Esophagus squamous epithelium (tissue), 5 donors: ENCODE measurements at places on chromosomes 1 and 21.

DNA sequence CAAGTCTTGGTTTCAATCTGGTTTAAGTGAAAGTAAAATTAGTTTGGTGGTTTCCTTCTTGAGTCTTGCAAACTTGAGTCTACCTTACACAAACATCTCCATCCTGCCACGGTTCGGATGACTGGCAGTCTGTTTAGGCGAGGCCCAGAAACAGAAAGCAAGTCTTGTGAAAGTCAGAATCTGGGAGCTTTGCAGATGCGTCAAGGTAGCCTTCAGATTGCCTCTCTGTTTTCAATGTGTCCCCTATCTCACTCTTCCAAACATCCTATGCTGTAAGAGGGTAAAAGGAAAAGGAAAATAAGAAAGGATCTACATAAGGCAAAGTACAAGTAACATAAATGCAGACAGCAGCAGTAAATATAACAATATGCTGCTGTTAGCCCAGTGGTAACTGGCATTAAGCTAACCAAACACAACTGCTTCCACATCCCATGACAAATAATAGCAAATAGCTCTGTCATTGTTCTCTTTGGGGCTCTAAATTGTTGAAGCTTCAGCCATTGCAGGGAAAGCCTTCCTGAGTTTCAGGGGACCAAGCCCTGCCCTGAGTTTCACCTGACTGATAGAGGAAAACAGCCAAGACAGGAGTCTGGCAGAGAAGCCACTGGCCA is 26.2 kb upstream of the C1orf105 start:
- no peak overlapping the region for H3K4me3 ChIP-seq
- no peaks in the 10 kb centered on the region for H3K27me3 ChIP-seq
- DNase-seq = no peak

DNA sequence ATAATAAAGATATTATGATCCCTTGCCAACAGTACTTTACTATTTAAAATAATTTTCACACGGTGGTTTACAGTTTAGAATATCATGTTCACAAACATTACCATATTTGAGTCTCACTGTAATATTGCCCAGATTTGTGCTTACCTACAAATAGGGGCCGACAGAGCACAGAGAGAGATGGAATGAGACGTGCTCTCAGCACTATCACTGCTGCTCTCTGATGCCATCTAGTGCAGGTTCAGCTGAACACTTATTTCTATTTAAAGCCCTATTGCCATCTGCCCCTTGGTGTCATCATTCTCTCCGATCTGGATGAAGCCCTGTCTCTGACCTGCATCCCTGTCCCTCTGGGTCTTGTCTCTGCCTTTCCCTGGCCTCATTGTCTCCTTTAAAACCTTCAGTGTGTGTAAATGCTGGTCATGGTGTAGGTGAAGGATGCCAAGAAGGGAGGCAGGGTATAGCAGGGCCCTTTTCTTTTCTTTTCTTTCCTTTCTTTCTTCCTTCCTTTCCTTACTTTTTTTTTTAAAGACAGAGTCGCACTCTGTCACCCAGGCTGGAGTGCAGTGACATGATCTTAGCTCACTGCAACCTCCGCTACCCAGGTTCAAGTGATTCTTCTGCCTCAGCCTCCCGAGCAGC is 6.9 kb upstream of the GPATCH4 start:
- peaks cover 31% of the 10 kb centered on the region for H3K27me3 ChIP-seq
- H3K27ac ChIP-seq = no peak overlapping the region
- H3K36me3 ChIP-seq = no peaks in the 10 kb centered on the region
- no peaks in the 10 kb centered on the region for H3K4me1 ChIP-seq
- DNase-seq = no peak

DNA sequence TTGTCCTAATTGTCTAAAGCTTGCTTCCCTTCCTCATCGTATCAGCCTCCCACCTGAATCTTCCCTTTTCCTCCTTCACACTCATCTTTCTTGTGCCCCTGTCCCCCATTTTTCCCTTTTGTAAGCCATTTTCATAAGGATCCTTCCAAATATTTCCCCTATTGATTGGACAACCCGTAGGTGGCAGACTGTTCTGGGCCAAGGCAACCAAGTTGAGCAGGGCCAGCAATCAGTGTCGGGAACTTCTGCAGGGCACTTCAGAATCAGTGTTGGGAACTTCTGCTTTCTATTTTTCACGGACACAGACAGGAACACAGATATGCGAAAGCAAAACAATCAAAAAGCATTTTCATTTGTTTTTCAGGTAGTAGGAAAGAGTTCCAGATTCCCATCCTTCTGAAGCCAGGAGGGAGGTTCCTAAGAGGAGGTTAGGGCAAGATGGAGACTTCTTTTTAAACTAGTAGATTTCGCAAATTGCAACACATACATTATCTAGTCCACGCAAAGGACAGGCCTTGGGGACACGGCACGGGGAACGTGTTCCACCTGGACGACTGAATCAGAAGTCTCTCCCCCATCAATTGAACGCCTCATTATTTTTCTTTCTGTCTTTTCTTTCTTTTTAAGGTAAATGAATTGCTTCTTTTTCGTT is 691 bp upstream of the MPZL1 start:
- no peak for DNase-seq
- peak overlapping the region; percentile 92 for H3K4me3 ChIP-seq
- H3K27me3 ChIP-seq = no peaks in the 10 kb centered on the region
- H3K27ac ChIP-seq = peak overlapping the region; percentile 90
- H3K4me1 ChIP-seq = peaks cover 20% of the 10 kb centered on the region
- H3K36me3 ChIP-seq = no peaks in the 10 kb centered on the region

- no peak overlapping the region for H3K4me3 ChIP-seq
- H3K4me1 ChIP-seq = no peaks in the 10 kb centered on the region
- no peak overlapping the region for H3K27ac ChIP-seq
- no peak for DNase-seq
Measured at GRCh38 chr1:12099610-12100009, 36.5 kb downstream of the TNFRSF8 start.

DNA sequence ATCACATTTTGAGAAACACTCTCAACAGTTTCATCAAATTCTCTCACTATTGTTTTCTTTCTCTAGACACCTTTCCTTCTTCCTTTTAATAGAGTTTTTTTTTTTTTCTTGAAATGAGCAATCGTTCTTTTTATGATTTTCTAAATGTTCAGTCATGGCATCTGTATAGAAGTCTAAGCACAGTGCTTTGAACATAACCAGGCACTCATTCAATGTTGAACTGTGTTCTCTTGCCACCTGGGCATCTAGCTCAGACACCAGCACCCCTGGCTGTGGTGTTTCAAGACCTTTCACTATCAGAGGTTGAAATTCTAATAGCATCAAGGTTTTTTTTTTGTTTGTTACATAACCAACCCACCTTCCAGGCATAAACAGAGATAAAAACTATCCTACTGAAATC is 96.6 kb downstream of the DNM3 start:
- no peaks in the 10 kb centered on the region for H3K27me3 ChIP-seq
- no peaks in the 10 kb centered on the region for H3K4me1 ChIP-seq

GRCh38 chr1:89098857-89099256 is 27.1 kb downstream of the GBP2 start:
- H3K27me3 ChIP-seq = no peaks in the 10 kb centered on the region
- H3K27ac ChIP-seq = no peak overlapping the region
- H3K36me3 ChIP-seq = no peaks in the 10 kb centered on the region
- no peak overlapping the region for H3K4me3 ChIP-seq
- DNase-seq = no peak

GRCh38 chr1:26833432-26834405 is 7.2 kb downstream of the ZDHHC18 start:
- peaks cover 34% of the 10 kb centered on the region for H3K4me1 ChIP-seq
- no peak overlapping the region for H3K4me3 ChIP-seq
- H3K27me3 ChIP-seq = no peaks in the 10 kb centered on the region
- H3K36me3 ChIP-seq = peaks cover 10% of the 10 kb centered on the region
- DNase-seq = peak; percentile 48

DNA sequence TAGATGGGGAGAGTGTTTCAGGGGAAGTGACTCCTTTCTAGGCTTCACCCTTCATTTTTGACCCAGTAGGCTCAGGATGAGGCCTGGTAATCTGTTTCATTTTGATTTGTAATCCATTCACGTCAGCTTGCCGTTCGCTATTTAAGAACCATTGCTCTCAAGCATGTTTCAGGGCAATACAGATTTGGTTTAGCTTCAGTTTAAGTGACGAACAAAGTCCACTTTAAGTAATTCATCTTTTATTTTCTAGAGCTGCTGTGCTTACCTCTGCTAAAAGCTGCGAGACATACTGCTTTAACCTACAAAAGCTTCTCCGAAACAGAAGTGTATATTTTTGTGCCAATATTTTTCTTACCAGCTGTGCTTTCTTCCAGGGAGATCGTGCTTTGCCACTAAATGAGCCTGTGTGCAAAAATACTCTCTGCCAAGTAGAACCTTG is 8.9 kb upstream of the FMO3 start:
- H3K27me3 ChIP-seq = no peaks in the 10 kb centered on the region
- no peaks in the 10 kb centered on the region for H3K36me3 ChIP-seq
- H3K27ac ChIP-seq = peak overlapping the region; percentile 38

DNA sequence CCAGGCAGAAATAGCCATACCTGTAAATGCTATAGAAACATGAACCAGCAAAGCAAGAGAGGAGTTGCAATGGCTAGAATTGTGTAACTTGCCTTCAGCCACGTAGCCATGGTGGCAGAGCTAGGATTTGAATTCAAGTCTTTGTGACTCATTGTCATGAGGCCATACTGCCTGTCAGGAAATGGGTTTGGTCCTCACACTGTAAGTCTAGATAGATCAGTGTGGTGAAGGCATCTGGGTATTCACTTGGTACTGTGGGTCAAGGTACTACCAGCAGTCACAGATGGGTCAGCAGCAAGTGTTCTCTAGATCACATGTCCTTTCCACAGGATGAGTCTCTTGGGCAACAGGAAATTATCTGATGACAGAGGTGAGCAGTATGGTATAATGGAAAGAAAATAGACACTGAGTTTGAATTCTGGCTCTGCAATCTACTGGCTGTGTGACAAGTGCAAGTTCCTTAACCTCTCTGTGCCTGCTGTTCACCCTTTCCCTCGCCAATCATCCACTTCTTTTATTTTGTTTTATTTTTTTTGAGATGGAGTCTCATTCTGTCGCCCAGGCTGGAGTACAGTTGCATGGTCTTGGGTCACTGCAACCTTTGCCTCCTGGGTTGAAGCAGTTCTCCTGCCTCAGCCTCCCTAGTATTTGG is 36.9 kb downstream of the FGGY start:
- no peaks in the 10 kb centered on the region for H3K27me3 ChIP-seq
- H3K27ac ChIP-seq = no peak overlapping the region
- no peak overlapping the region for H3K4me3 ChIP-seq
- no peaks in the 10 kb centered on the region for H3K36me3 ChIP-seq
- H3K4me1 ChIP-seq = peaks cover 11% of the 10 kb centered on the region
- DNase-seq = no peak

DNA sequence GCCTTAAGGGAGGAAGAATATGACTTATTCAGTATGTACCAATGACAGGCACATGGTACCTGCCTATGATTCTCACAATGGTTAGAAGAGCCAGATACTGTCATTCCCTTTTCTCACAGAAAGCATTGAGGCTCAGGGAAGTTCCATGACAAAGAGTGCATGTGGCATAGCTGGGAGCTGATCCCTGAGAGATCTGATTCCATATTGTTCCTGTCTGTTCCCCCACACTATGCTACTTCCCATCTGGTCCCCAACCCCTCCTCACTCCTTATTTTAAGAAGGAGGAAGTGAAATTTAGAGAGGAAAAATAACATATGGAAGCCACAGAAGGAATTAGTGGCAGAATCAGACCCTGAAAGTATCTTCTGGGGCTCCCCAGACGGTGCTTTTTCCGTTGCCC is 500.0 kb downstream of the PLPP3 start:
- no peaks in the 10 kb centered on the region for H3K36me3 ChIP-seq
- H3K4me3 ChIP-seq = no peak overlapping the region
- H3K4me1 ChIP-seq = no peaks in the 10 kb centered on the region
- no peak overlapping the region for H3K27ac ChIP-seq

GRCh38 chr1:54834007-54834541 is 33.0 kb upstream of the TTC22 start:
- H3K4me1 ChIP-seq = no peaks in the 10 kb centered on the region
- H3K27ac ChIP-seq = no peak overlapping the region
- H3K27me3 ChIP-seq = no peaks in the 10 kb centered on the region
- no peak overlapping the region for H3K4me3 ChIP-seq

DNA sequence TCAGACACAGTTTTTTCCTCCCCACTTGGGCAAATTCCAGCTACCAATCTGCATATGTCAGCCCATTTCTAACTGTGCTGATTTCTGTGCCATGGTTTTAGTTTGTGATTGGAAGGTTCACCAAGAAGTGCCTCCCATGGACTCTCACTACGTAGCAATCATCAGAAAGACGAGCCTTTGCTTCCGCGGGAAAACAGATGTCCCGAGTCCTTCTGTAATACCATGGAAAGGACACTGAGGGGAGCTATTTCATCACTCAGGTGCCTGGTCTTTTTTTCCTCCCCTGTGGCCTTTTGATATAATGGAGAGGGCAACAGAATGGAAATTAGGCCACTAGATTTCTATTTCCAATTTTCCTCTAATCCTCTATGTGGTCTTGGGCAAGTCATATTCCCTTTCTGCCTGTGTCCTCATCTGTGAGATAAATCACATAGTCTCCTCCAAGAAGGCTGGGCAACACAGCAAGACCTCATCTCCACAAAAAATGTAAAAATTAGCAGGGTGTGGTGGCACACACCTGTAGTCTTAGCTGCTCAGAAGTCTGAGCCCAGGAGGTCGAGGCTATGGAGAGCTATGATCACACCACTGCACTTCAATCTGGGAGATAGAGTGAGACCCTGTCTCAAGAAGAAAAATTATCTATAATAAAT is 24.8 kb downstream of the LEMD1 start:
- DNase-seq = no peak
- H3K27me3 ChIP-seq = peaks cover 16% of the 10 kb centered on the region
- no peak overlapping the region for H3K27ac ChIP-seq
- H3K4me1 ChIP-seq = no peaks in the 10 kb centered on the region
- H3K4me3 ChIP-seq = no peak overlapping the region

- no peak for DNase-seq
- no peak overlapping the region for H3K4me3 ChIP-seq
- peak overlapping the region; percentile 85 for H3K27ac ChIP-seq
- no peaks in the 10 kb centered on the region for H3K27me3 ChIP-seq
Measured at GRCh38 chr1:164786980-164787833, 228.2 kb downstream of the PBX1 start.

GRCh38 chr1:58119971-58120370 is 426.6 kb downstream of the OMA1 start:
- no peak overlapping the region for H3K4me3 ChIP-seq
- no peaks in the 10 kb centered on the region for H3K27me3 ChIP-seq
- no peak for DNase-seq
